ENCODE measurements at places on chromosomes 13 and 19.

DNA sequence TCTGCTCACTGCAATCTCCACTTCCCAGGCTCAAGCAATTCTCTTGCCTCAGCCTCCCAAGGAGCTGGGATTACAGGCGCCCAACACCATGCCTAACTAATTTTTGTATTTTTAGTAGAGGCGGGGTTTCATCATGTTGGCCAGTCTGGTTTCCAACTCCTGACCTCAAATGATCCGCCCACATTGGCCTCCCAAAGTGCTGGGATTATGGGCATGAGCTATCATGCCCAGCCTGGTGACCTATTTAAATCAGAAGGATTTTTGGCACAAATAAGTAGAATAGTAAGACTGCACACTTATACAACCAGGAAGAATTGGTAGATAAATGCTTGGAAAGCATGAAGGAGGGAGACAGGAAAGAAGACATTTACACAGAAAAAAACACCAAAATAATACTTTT is 53.4 kb upstream of the AKAP11 start:
- DNase-seq = no peak

DNA sequence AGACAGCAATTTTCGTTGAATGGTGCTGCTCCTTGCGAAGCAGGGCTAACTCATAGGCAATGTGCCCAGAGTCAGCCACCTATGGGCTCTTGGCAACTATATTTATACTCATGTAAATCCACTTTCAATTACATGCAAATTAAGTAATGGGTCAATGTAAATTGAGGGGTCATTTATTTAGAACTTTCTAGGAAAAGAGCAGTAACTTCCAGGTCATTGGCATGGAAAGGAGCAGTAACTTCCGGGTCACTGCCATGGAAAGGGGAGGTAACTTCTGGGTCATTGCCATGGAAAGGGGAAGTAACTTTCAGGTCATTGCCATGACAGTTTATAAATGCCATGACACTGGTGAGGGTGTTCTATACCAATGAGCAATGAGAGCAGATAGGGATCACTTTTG is 11.6 kb downstream of the KLK4 start:
- no peak for DNase-seq

DNA sequence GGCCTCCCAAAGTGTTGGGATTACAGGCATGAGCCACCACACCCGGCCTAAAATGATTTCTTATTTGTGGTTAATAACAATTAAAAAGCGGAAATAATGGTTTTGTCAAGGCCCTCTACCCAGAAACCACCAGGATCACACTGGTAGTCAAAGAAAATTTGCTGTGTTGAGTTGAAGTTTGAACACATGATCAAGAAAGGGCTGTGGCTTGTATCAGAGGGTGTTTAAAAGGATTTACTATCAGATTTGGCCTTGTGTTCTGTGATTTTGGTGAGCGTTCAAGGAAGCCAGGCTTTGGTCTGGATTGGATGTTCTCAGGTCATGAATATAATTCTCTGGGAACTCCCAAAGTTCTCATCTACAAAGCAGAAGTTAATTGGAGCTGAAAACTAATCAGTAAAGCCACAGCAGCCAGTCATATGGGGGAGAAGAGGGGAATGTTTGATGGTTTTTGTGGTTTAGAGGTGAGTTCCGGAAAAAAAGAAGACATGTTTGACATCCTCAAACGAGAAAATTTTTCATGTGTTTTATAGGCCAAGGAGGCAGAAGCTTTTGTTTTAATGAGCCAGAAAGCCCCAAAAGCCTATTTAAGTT is 10.6 kb upstream of the ZNF556 start:
- no peak for DNase-seq

GRCh38 chr13:48504606-48505005 is 28.3 kb downstream of the RCBTB2 start:
- DNase-seq = no peak

DNA sequence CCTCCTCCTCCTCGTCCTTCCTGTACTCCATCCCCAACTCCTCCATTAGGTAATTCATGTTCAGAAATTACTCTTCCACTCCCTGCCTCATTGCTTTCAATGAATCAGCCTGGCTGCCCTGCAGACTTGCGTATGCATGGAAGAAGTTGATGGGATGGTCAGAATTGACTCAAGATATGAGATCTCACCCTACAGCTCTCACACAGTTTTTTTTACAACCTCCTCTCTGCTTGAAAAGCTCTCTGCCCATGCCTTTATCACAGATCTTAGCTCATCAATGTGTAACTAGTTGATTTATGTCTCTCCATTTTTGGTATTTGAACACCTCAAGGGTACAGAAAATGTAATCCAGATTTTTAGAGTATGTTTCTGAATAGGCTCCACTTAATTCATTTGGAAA is 506.9 kb downstream of the TBC1D4 start:
- no peak for DNase-seq

DNA sequence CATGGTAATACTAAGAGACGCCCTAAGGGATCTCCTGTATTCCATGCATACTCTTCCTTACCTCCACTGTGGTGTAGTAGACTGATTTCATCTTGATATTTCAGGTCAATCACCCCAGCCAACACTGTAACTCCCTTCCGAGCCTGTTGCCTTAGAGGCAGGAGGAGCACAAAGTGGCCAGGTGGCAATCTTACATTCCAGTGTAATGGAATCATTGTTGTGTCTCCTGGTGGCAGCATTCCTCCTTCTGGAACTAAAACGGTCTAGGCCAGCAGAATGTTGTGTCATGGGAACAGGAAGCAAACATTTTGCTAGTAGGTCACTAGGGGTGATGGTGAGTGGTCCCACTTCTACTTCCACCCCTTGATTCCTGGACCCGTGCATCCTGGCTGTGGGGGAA is 405.7 kb upstream of the SLC10A2 start:
- DNase-seq = peak; percentile 34

DNA sequence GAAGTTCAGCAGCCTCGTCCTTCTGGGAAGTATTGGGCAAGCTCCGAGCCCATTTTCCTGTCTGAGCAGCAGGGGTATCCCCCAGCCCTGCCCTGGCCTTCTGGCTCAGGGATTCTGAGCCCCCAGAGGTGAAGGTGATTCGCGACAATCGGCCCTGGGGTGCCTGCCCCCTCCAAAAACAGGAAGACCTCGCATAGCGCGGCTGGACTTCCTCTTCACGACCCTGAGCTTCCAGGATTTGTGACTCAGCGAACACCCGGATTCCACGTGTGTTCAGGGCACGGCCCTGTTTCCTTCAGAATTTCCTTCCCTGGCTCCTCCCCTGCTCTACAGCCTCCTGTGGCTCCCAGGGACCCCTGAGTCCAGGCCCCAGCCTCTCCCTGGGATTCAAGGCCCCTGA is at the start of gene SEMA6B:
Gene SEMA6B, minus strand, starts transcription at position 116 of the 400 bp plus-strand sequence. CDS start 1,227 bp downstream, outside the sequence.
- DNase-seq = no peak

DNA sequence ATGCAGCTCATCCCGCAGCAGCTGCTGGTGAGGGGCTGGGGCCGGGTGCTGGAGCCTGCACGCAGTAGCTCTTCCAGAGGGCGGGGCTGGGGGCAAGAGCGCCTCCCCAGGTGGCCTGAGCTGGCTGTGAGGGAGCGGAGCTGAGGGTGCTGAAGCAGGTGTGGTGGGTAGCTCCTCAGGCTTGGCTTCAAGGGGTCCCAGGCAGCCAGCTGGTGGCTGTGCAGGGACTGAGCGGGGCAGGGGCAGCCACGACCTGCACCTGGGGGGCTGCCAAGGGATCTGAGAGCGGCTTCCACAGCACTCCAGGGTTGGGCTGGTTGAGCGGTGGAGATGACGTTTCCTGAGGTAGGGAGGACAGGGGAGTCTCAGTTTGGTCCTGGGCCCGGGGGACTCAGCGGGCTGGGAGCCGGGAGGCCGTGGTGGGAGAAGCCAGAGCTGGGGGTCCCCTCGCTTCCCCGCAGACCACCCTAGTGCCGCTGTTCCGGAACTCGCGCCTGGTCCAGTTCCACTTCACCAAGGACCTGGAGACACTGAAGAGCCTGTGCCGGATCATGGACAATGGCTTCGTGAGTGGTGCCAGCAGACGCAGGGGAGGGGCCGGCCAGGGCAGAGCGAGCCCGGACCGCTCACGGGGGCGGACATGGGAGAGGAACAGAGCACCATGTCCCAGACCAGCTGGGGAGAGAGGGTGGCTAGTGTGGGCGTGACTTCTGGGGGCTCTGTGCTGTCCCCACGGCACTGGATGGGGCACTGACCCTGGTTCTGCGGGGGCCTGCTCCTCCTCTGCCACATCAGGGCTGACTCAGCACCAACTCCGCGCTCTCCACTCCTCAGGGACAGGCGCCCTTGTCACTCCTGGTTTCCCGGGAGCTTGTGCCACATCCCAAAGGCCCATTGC is 7.4 kb downstream of the PTOV1 start:
- DNase-seq = no peak

DNA sequence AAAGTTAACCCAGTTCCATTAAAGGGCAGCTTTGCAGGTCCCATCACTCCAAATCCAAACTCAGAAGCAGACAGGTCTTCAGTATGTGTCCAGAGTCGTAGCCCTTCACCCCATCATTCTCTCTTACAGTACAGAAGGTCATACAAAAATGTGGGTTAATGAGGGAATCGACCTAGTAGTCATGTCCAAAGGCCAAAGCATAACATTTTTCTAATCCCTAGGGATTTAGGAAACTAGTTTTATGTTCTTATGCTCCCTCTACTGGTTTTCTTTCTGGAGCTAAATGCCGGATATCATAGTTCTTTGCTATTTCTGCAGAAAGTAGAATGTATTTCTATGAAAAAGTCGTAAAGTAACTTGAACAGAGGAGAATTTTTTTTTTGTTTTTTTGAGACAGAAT is 72.2 kb downstream of the DHRS12 start:
- no peak for DNase-seq

GRCh38 chr13:61086087-61086486 is 329.6 kb downstream of the PCDH20 start:
- DNase-seq = no peak

DNA sequence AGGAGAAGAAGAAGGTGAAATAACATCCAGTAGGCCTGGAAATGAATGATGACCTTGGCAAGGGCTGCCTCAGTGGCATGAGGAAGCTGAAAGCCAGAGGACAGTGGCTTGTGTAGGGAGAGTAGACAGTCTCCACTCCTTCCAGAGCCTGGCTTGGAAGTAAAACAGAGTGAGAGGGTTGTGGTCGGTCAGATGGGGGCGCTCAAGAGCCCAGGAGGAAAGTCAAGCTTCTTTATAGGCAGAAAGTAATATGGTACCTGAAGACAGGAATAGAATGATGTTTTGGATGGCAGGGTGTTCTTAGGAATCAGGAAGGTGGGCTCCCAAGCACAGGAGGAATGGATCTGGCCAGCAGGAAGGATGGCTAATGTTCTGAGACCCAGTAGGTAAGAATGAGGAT is 75.1 kb upstream of the TSC22D1 start:
- DNase-seq = no peak

GRCh38 chr13:81302677-81303076 is 961.8 kb upstream of the SPRY2 start:
- DNase-seq = no peak

DNA sequence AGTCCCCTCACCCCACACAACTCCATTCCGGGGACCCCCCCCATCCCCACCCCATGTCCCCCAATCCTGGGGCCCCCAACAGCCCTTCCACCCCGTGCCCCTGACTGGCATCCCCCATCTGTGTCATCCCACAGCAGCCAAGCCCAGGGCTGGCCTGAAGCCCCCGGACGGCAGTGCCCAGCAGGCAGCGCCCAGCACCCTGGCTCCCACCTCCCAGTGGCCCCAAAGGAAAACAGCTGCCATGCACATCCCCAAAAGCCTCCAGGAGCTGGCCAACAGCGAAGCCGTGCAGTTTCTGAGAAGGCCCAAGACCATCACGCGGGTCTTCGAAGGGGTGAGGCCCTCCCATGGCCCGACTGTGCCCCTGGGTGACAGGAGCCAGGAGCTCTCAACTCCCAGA is 1.4 kb downstream of the SYNGR4 start:
- DNase-seq = no peak

- DNase-seq = no peak
These were observed 5.7 kb upstream of the CD70 start for GRCh38 chr19:6596621-6597020.

GRCh38 chr13:109586509-109587346 is 199.7 kb downstream of the IRS2 start:
- no peak for DNase-seq

GRCh38 chr19:13557756-13558398 is 51.6 kb upstream of the CACNA1A start:
- DNase-seq = no peak

DNA sequence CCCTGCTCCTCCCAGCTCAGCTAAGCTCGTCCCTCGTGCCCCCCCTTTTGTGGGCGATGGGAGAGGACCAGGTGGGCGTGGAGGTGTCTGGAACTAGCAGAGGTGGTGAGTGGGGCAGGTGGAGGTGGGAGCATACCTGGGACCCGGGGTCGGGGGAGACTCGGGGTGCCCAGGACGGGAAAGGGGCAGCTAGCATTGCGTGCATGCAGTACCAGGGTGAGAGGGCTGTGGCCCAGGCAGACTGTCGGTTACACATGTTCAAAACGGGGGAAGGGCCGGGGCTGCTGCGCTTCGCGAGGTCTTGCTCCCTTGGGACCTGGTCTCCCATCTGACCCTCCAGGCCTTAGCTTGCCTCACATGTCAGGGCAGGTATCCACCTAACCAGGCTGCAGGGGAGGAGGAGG is 9.1 kb downstream of the TLE5 start:
- no peak for DNase-seq

- no peak for DNase-seq
These were observed 15.1 kb upstream of the CEACAM4 start for GRCh38 chr19:41641879-41642485.

- no peak for DNase-seq
These were observed 10.3 kb upstream of the STRN4 start for GRCh38 chr19:46756544-46756888.

DNA sequence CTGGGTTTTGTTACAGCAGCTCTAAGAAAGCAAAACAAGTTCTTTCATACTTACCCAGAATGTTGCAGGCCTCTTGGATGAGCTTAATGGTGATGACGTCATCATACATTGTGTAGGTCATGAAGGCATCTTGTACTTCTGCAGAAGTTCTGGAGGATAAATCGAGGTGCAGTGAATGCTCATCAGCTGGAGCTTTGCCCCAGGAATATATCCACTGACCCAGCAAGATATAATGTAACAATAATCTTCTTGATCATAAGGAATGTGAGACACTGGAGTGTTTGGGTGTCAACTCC is 63.0 kb downstream of the C13orf42 start:
- DNase-seq = no peak

DNA sequence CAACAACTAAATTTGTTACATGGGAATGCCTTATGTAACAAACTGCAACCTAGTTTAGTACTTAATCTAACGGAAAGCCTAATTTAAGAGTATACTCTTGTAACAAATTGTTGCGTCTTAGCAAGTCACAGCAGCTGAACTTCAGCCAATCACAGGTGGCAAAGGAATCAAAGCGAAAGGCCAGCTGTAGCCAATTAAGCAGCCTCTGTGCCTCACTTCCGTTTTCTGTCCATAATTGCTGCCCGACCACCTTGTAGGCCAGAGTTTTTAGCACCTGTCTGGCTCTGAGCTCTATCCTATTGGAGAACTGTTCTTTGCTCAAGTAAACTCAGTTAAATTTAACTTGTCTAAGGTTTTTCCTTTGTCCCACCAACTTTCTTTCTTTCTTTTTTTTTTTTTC is 18.1 kb upstream of the HSPH1 start:
- no peak for DNase-seq

- DNase-seq = no peak
These were observed 366.2 kb downstream of the DNAJC15 start for GRCh38 chr13:43389573-43389972.
